ENCODE measurements at places on chromosomes 2 and 18.
A peak's percentile ranks its signal among the peaks of the same experiment; 100 is the strongest.

- DNase-seq, result no peak
Observed at GRCh38 chr18:53994016-53994415, 230.5 kb downstream of the MBD2 start.

- DNase-seq, result no peak
Observed at GRCh38 chr2:15306706-15307105, 254.4 kb downstream of the NBAS start.

- no peak for DNase-seq
Observed at GRCh38 chr2:69376403-69376802, 10.6 kb downstream of the GFPT1 start.

DNA sequence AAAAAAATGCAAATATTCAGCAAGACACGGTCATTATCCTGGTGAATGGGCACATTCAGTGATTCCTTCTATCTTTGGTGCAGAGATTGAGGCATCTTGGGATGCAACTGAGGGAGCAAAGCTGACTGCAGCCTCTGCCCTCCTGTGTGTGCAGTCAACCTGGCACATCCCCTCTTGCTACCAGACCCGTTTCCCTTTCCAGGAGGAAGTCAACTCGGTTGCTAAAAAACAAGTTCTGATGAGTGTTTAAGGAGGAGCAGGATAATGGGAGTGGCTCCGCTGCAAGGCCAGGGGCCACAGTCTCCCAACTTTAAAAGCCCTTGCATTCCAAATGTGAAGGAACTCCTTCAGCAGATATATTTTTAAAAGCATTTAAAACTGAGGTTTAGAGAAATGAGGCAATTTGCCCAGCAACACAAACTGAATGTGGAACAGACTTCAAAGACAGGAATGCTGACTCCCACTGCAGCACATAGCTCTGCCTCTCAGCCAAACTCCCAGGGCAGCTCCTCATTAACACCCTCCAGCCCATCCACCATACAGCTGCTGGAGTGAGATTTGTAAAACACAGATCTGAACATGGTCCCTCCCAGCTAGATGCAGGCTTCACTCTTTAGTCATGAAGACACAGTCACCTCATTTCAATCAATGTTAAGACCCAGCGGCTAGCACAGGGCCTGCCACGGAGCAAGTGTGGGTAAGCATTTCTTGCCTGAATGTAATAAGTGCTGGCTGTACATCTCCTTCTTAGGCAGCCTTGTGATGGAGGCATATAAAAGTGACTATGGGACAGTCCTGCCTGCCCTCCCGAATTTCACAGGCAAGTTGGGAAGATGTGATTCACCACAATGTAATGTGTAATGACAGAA lies 54.3 kb downstream of the VSNL1 start:
- no peak for DNase-seq

GRCh38 chr2:10305715-10306114 lies 3.0 kb downstream of the HPCAL1 start:
- peak; percentile 53 for DNase-seq

GRCh38 chr18:41226186-41226585 lies 728.8 kb upstream of the PIK3C3 start:
- DNase-seq, result no peak

DNA sequence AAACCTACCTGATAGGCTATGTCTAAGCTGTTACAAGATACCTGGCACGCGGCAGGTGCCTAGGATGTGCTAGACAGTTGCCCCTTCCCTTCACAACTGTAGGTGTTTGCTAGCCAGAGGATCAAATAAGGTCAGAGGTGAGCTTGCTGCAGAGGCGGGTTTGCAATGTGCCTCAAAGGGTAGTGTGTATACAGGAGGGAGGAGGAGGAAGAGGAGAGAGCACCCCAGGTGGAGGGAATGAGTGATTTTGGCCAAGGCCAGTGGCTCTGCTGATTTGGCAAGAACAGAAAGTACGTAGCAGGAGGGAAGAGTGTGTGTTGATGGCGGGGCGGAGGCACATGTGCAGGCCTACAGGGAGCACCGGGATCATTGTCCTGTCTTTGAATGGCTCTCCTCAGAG lies 236.5 kb downstream of the HAUS1 start:
- no peak for DNase-seq

All from AML-193 (cell line).